ENCODE measurements at places on chromosomes 5 and 9.

- no peak for DNase-seq
Observed at GRCh38 chr5:38257308-38258041, 884 bp upstream of the EGFLAM start.

DNA sequence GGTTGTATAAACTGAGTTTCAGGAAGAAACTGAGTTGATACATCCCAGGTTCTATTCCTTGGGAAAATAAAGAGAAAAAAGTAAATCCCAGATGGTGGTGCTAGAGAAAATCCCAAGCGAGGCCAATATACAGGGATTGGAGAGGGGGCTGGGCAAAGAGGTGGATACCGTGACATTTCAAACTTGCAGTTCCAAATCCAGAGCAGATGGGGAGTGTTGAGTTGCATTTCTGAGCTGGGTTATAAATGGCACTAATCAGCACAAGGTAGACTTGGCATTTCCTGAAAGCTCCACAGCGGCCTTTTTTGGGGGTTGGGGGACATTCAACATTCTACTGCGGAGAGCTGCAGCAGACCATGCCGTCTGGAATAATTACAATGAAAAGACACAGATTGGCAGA is 224.4 kb downstream of the NXNL2 start:
- DNase-seq: no peak

DNA sequence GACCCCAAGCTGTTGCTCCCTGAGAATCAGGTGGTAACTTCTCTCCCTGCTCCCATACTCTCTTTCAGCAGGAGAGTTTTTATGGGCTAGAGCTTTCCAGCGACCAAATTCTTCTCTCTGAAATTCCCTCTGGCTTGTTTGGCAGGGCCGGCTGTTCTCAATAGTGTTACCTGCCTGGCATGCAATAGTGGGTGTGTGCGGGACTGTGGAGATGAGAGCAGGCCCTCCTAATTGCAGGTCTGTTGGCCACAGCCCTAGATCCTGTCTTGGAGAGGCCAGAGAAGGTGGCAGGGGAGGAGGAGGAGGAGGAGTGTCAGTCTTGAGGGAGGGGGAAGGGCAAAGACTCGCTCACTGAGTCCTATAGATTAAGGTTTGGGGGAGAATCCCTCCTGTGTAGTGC is 29.5 kb downstream of the AQP7 start:
- no peak for DNase-seq

DNA sequence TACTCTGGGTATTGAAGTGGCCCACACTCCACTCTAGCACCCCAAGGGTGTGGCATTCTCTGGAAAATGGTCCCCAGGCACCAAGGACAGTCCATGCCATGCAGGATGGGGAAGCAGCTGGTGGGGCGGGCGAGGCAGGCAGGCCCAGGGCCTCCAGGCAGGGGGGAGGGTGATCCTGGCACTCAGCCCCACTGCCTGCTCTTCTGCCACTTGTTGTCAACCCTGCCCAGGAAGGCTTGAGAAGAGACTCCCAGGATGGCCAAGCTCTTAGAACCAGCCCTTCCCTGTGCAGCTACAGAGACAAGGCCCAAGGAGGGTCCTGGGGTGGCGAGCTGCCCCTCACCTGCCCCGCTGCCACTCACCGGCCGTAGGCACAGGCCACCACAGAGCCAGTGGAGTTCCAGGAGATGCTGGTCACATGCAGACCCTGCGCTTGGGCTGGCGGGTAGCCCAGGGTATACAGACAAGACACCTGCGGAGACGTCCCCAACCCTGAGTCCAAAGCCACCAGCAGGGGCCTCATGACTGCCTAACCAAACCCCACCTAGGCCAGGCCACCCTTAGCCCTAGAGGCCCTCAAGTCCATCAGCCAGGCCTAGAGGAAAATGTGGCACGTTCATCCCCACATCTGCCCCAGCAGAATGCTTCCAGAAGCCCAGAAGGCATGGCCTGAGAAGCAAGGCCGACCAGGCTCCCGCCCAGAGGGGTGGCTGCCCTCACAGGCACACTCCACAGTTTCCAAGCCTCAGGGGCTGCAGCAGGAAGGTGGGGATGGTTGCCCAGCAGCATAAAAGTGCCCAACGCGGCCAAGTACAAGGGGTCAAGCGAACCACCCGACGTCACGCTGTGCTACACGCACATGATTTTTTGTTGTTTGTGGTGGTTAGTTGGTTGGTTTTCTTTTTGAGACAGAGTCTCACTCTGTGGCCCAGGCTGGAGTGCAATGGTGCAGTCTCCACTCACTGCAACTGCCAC is 19.8 kb downstream of the DYNC2I2 start:
- DNase-seq: no peak

DNA sequence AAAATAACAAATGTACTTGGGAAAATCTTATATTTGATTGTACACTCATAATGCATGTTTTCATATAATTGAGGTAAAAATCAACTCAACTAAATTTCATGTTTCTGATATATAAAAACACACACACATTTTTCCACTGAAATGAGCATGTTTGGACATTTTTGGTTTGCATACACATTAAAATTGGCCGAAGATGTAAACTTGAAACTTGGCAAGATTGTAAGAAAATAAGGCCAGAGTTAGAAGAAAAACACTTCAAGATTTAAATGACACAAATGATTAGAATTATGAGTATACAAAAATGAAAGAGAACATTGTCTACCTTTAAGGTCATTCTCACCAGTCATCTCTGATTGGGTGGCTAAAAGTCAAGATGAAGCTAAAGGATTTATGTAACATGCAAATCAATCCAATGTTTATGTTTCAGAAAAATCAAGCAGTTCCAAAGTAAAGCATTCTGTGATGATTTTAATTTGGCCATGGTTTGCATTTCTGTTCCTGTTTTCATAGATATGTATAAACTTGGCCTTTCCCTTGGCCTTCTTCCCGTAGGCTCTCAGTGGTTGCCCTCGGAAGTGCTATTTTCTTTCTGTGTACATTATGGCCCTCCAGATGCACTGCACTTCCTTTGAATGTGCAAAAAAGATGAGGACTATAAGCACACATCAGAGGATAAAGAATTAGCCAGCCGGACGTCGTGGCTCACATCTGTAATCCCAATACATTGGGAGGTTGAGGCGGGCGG is 1105.4 kb upstream of the DMAC1 start:
- no peak for DNase-seq

DNA sequence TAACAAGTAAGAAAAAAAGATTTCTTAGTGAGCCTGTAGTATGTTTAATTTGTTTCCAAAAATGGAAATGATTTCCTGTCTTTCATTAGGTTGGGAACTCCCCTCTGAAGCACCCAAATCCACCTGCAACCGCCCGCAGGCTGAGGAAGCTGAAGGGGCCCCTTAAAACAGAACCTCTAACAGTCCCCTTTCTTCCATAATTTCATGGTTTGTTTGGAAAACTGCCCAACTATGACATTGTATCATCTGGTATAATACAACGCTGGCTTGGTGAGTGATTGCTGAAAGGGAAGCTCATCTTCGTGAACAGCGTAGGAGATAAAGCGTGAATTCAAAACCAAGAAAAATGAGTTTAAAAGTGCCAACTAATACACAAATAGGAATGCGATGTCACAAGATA is 215.5 kb downstream of the FSTL4 start:
- DNase-seq: no peak

DNA sequence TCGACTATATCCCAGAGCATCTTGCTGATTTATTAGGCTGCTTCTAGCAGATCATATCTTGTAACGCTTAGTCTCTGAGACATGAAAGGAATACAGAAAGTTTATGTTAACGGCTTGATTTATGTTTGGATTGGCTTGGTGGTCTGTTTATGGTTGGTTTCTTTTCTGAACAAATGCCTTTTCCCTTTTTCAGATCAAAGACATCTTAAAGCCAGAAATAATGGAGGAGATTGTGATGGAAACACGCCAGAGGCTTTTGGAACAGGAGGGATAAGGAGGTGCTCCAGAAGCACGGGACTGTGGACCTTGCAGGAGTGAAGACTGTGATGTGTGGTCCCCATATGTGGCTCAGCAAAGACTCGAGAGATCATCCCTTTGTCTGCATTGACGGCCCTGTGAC is 9.9 kb downstream of the EXOSC2 start:
- DNase-seq: no peak

DNA sequence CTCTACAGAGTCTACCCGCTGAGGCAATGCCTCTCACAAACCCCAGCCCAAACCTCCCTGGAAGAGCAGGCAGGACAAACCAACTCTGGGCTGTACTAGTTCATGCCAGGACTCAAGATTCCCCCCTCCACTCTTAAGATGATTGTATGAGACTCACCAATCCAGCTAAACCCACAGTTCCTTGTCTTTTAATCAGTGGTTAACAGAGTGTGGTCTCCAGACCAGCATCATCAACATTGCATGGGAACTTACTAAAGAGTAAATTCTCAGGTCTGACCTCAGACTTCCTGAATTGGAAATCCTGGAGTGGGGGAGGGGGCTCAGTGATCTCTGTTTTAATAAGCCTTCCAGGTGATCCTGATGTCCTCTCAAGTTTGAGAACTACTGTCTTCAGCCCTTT is 240.9 kb downstream of the GAS1 start:
- DNase-seq: peak; percentile 47

GRCh38 chr5:62084391-62084790 is 221.6 kb upstream of the KIF2A start:
- no peak for DNase-seq

GRCh38 chr5:180135967-180136629 is 64.5 kb upstream of the RNF130 start:
- DNase-seq: no peak

DNA sequence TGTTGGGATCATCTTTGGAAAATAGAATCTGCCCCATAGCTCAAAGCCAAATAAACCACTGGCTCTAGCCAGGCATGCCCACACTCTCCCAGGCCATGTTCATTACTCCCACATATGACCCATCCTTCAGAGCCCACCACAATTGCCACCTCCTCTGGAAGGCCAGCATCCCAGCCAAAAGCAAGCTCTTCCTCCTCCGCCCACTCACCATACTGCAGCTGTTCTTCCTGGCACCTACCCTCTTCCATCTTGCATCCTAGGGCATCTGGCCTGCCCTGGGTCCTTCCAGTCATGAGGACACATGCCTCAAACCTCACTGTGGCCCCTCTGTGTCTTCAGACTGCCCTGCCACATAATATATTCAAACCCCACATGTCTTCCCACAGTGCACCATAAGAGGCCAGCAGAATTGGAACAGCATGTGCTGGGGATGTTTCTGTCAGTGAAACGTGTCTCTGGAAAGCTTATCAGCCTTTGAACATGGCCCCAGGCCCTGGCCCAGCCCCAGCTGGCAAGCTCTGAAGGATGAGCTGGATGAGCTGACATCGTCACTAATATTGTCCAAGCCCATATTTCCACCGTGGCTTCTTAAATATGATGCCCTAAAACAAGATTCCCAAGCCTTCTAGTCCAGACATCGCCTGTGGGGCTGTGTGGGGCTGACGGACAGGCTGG is 230.8 kb downstream of the AGTPBP1 start:
- DNase-seq: no peak

- no peak for DNase-seq
Observed at GRCh38 chr5:94884311-94884710, 265.8 kb downstream of the SLF1 start.

DNA sequence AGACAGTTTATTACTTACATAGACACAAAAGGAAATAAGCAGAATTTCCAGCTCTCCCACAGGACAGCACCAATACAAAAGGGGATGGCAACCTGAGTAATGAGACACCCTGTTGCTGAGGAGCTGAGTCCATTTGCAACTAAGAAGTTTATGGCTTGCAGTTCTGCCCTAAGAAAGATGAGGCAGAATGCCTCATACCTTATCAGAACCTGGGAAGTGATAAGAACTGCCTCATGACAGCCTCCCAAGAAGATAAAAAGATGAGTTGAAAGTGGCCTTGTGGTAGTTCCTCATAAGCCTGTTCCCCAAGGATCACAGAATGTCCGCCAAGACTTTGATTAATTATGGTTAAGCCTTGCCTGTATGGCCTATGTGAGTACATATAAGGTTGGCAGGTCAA is 41.7 kb downstream of the ZMAT2 start:
- no peak for DNase-seq

GRCh38 chr9:36759141-36759540 is 186.4 kb downstream of the MELK start:
- DNase-seq: no peak

DNA sequence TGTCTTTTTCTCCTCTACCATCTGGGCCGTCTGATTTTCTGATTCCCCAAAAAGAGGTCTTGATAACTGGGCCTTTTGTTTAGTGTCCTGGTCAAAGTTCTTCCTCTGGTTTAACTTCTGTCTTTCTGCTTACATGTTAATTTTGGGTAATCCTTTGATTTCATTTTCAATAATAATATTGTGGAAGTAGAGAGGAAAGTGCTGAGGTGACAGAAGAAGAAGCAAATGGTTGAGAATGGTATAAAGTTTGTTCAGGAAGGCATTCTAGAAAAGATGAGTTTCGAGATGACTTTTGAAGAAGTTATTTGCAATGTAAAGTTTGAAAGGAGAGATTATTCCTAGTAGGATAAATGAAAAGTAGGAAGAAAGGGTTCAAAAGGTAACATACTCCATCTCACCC is 118.1 kb downstream of the UNC13B start:
- DNase-seq: no peak

DNA sequence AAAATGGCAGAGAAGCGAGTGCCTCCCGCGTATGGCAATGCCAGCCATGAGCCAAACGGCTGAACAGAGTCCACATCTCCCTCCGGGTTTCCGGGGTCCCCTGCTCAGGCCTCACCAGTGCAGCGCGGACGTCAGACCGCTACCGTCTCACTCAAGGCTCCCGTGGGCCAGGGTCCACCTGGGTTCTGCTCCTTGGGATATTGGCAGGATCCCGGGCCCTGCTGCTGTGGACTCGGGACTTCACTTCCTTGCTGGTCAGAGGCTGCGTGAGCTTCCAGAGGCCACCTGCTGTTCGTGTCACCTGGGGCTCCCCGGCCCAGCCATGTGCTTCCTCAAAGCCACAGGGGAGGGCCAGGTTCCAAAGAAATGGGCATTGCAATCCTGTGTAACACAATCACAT is 38.4 kb upstream of the CLPTM1L start:
- no peak for DNase-seq

- DNase-seq: no peak
Observed at GRCh38 chr9:14908295-14909180, 1.7 kb downstream of the FREM1 start.

GRCh38 chr9:111661802-111662521 is 557 bp downstream of the GNG10 start:
- DNase-seq: peak; percentile 32

GRCh38 chr9:131605770-131606590 is 60.7 kb downstream of the PRRT1B start:
- DNase-seq: no peak

GRCh38 chr5:133554279-133554678 is 58.1 kb downstream of the FSTL4 start:
- DNase-seq: no peak

Data from fibroblast of pulmonary artery (primary cell).